Body of pancreas (tissue), 4 donors: ENCODE measurements at places on chromosomes 5 and 9. TPM values are rescaled to one million over a fixed set of nuclear protein-coding genes. Genes with fewer than 3 reads are reported as not detected.

NSD1 gene
- 29.8 TPM for total RNA-seq

DNA sequence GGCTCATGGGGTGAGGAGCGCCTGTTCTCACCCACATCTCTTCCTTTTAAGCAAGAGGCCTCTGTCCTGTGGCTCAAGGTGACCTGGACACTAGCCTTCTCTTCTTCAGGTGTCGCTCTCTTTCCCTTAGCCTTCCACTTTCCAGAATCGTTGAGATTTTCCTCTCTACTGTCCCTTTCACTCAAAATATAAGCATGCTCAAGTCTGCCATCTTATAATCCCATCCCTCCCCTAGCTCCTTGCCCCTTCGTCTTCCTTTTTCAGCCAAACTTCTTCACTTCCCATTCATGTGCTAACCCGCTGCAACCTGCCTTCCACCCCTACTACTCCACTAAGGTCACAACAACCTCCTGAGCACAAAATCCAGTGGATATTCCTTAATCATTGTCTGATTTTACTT lies 13.1 kb downstream of the PTGR1 start:
- H3K27ac ChIP-seq, result no peak overlapping the region
- no peaks in the 10 kb centered on the region for H3K4me1 ChIP-seq
- no peak overlapping the region for H3K4me3 ChIP-seq
- DNase-seq, result no peak

DNA sequence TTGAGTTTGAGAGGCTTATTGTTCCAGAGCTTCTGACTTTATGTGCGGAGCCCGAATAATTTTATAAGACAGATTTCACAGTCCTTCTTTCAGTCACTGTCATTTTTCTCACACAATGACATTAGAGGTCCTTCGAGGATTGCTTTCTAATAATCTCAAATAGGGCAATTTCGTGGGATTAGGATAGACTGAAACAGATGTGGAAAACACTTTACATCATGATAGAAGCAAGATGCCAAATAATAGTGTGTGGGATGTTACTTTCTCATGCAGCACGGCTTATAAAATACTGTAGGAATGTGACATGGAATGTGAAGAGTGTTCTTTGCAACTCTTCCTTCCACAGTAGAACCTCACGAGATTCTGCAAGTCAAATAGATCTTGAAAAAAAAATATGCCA lies 451.3 kb downstream of the SEMA5A start:
- H3K36me3 ChIP-seq, result no peaks in the 10 kb centered on the region
- H3K27ac ChIP-seq, result no peak overlapping the region
- H3K4me3 ChIP-seq, result no peak overlapping the region
- DNase-seq, result no peak

HAVCR1 gene
- not detected for total RNA-seq

DNA sequence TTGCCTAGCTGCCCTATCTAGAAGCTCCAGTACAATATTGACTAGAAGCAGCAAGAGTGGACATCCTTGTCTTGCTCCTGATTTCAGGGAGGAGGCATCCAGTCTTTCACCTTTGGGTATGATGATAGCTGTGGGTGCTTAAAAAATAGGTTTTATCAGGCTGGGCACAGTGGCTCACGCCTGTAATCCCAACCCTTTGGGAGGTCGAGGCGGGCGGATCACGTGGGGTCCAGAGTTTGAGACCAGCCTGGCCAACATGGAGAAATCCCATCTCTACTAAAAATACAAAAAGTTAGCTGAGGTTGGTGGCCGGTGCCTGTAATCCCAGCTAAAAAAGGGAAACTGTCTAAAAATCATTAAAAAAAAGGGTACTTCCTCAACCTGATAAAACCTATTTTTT lies 2.0 kb upstream of the CAMSAP1 start:
- no peaks in the 10 kb centered on the region for H3K36me3 ChIP-seq
- H3K27me3 ChIP-seq, result no peaks in the 10 kb centered on the region
- H3K4me3 ChIP-seq, result no peak overlapping the region
- no peak for DNase-seq
